ENCODE measurements at places on chromosomes 7 and 10.

- no peak for DNase-seq
Observed at GRCh38 chr10:17683541-17683940, 39.6 kb downstream of the STAM start.

DNA sequence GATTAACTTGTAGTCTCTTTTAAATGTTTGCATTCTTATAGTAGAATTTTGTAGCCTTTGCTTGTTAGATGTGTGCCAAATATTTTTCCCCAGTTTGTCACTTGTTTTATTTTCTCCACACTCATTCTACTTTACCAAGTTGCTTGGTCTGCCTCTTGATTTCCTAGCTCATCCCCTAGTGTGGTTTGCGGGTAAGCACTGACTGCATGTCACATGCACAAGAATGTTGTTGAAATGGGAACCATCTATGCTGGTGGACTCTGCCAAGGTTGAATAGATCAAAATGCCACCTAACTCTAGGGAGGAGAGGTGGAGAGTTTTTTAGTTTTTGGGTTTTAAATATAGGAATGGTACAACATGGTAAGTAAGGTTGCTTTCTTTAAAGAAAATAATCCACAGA, 47.6 kb downstream of the FZD1 start:
- no peak for DNase-seq

GRCh38 chr7:111532625-111533024, 29.7 kb downstream of the IMMP2L start:
- DNase-seq = no peak

GRCh38 chr7:82859106-82859850, 303.4 kb downstream of the PCLO start:
- DNase-seq = no peak

DNA sequence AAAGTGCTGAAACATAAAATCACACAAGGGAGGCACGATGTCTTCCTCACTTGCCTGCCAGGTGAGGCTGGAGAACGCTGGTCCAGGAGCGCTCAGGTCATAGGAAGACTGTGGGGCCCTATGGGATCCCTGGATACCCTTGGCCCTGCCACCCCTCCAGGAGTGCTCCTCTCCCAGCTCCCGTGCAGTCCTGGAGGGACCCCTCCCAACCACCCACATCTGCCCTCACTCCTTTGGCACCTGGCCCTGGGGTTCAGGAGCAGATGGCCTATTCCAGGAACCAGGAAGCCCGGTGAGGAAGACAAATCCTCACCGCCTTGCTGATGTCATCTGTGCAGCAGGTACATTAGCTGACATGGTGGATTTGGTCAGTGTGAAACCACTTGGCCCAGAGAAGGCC, 3.7 kb upstream of the CXCL12 start:
- no peak for DNase-seq

DNA sequence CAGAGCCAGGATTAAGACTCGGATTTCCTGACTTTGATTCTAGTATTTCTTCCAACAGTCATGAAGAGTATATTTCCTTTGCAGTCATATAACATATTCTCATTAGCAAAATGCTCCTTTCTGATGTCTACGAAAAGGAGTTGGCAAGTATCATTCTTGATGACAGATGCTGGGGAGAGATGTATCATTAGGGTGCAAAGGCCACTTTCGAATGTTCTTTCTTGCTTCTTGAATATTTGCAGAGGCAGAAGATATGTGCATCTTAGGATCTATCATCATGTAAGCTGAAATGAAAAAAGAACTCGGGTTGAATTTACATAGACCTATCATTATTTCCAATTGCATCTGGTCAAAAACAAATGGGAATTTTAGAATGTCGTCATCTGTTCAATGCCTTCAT, 294.4 kb downstream of the BAMBI start:
- no peak for DNase-seq

GRCh38 chr10:9858816-9859215, 1158.9 kb upstream of the CELF2 start:
- DNase-seq = no peak

GRCh38 chr10:123784646-123785045, 107.0 kb downstream of the CPXM2 start:
- DNase-seq = no peak

DNA sequence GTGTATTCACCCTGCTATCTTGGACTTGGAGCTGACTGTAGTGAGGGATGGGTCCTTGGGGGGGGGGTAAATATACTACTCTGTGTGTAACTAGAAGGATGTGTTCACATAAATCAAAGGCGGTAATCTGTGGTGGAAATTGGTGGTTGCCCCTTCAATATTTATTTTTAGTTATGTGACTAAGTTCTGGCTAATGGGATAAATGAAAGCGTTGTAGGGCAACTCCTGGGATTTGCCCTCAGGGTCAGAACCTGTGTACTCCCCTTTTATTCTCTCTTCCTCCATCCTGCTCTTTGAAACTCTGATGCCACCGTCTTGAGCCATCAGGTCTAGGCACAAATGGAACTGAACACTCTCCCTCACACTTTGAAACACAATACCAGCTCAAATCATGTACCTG, 24.3 kb upstream of the ST7 start:
- no peak for DNase-seq

DNA sequence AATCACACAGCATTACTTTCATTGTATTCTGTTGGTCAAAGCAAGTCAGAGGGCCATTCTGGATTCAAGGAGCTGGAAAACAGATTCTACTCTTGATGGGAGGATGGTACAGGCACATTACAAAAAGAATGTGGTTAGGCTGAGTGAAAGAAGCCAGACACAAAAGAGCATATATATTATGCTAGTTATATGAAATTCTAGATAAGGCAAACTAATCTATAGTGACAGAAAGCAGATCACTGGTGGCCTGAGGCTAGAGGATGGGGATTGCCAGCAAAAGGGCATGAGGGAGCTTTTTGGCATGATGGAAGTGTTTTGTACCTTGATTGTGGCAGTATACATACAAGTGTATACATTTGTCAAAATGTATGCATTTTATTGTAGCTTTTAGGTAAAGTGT, 96.8 kb downstream of the SPAG6 start:
- no peak for DNase-seq

GRCh38 chr10:6753644-6754043, 173.6 kb upstream of the PRKCQ start:
- no peak for DNase-seq

GRCh38 chr10:660413-660969, 29.0 kb downstream of the DIP2C start:
- no peak for DNase-seq

DNA sequence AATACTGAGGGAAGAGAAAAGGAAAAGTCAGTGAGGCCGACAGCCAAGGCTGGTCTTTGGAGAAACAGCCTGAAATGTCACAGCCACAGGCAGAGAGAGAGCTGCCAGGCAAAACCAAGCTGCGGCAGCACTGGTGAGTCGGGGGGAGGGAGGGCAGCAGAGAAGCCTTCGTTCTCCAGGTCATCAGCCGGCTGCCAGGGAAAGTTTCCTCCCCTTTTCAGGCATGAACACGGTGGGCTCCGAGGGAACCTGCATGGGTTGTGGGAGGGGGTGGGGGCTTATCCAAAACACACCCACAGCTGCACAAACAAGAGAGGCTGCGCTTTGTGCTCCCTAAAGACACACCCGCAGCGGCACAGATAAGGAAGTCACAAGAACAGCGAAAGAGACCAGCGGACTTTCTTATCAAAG, 62.3 kb upstream of the NKX6-2 start:
- no peak for DNase-seq

- no peak for DNase-seq
Observed at GRCh38 chr7:148670374-148670773, 28.3 kb upstream of the CUL1 start.

DNA sequence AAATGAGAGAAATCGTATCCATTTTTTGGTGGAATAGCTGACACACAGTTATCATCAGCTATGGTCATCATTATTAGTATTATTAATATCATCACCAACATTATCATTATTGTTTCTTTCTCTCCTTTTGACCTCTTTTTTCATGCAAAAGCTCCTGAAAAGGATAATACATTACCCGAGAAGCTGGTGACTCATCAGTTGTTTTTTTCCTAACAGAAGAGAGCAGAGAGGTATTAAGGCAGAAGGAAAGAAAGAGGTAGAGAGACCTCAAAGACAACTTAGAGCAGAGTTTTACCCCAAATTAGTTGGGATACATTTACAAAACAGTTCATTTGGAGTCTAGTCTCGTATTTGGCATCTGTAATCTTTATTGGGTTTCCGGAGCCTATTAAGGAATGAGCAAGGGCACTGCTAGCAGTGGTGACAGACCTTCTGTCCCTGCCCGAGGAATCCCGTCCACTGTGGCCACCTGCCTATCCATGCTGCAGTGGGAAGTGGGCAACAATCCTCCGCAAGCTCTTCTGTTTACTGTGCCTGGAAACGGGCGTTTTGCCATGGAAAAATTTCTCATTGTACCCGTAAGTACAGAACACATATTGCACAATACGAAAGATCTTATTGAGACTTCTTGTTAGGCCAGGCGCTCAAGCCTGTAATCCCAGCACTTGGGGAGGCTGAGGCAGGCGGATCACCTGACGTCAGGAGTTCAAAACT, 170.0 kb upstream of the MKLN1 start:
- no peak for DNase-seq

DNA sequence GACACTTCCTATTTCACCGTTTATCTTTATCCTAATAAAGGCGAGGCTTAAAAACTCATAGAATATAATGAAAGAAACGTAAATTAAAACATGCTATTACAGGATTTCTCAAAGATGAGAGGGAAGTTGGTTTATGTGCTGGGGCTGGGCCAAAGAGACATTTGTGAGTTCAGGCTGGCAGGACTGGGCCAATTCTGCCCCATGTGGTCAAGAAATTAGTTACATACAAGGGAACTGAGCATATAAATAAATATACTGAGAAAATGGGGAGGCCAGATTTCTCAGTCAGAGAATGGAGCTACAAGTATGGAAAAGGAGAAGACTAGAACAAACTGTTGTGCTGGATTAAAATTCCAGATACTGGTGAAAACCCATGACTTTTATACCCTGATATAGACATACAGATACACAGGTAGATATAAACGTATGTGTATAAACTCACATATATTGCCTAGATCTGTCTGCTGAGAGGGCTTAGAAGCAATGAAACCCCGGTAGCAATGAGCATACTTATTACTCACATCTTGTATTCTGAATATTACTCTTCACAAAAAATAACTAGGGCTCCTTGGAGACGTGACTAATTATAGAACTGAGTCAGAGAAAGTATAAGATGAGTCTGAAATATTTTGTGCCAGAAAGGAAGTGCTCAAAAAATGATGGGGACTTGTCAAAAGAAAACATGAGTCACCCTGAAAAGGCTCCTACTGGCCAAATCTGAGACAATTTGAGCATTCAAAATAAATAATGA, 155.7 kb upstream of the FGFR2 start:
- no peak for DNase-seq

DNA sequence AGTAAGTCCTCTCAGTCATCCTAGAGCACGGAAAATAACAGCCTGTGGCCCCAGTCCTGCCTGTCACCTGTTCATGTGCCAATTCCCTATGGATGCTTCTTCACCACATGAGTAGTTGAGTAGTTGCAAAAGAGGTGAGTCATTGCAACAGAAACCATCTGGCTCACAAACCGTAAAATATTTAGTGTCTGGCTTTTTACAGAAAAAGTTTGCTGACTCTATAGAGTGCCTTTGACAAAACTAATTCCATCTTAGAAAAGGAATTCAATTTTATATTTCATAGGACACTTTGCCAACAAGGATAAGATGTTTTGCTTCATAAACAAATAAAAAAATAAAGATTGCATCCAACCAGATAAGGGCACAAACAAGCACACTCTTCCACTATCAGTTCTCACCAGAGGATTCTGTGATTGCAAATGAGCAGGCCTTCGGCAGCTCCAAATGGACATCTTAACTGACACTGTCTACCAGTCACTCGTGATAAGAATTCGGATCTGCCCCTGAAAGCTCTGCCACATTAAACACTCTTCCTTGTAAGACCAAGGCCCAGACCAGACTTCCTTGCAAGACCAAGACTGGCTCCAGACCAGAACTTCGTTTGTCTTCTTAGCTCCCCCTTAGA, 242.7 kb upstream of the SEMA3C start:
- no peak for DNase-seq

DNA sequence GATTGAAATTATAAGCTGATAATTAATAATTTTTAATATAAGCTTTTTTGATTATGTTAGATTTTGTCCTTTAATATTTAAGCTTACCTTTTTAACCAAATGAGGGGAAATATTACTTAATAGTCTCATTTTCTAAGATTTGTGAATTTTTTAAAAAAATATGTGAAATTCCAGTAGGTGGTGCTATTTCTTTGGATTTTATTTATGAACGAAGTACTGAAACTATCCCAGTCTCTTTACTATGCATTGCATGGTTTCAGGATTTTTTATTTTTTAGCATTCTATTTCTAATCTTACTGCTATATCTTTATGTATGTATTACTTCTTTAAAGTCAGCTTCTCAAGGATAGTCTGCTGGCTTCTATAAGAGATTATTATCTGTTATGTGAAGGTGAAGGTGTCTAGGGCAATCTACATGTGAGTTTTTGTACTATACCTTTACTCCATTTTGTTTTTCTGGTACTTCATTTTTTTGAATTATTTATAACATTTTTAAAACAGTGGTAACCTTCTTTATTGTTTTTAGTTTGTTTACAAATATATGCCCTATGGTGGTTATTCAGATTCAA, 78.3 kb downstream of the ATRNL1 start:
- DNase-seq = no peak

DNA sequence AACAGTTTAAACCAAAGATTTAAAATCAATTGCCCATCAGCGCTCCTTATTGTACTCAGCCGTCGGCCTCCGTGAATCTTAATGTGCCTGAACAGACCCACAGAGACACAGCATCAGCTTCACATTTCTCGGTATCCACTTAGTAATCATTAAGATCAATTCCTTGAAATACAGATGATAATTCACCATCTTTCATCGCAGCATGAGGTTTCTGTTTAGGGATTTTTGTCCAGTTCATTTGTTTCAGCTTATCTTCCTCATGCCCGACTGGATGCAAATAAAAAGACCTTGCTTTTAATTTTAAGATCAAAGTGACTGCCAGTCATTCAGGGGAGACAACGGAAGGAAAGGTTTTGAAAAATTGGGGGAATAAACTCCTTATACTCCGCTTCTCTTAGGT, 207.8 kb downstream of the WDR37 start:
- no peak for DNase-seq

- DNase-seq = no peak
Observed at GRCh38 chr7:128000048-128000447, 31.2 kb downstream of the LRRC4 start.

DNA sequence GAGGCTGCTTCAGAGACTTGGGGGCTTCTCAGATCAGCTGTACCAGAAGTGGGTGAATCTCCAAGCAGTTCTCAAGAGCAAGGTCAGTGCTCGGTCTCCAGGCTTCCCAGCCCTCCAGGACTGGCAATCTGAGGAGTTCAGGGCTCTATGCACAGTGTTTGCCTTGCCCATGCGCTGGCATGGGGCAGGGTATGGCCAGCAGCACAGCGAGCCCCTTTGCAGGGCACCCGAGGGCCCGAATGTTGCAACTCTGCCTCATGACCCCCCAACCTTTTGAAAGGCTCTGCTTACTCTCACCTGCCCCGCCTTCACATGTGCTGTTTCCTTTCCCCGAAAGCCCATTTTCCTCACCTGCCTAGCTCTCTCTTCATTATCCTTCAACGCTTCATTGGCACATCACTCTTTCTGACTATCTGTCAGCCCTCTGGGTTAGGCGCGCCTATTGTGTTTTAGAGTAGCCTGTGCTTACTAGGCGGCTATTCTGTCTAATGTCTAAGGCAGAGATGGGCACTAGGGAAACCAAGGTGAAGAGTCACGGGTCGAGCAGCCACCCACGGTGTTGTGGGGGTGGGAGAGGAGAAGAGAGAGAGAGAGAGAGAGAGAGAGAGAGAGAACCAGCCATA, 83.6 kb downstream of the WDFY4 start:
- no peak for DNase-seq

- no peak for DNase-seq
Observed at GRCh38 chr10:78535716-78536218, 502.1 kb downstream of the RPS24 start.

GRCh38 chr7:41003611-41003940, 699.3 kb downstream of the INHBA start:
- no peak for DNase-seq
